ENCODE measurements at places on chromosomes 4 and X. TPM values are rescaled to one million over a fixed set of nuclear protein-coding genes. Genes with fewer than 3 reads are reported as not detected.

- H3K4me3 ChIP-seq, result peak overlapping the region; percentile 45
- no peaks in the 10 kb centered on the region for H3K36me3 ChIP-seq
- peak overlapping the region; percentile 70 for H3K27ac ChIP-seq
- peaks cover 20% of the 10 kb centered on the region for H3K4me1 ChIP-seq
- peak; percentile 48 for DNase-seq
- H3K27me3 ChIP-seq, result no peaks in the 10 kb centered on the region
Observed at GRCh38 chrX:115047181-115047580, 29.8 kb upstream of the IL13RA2 start.

DNA sequence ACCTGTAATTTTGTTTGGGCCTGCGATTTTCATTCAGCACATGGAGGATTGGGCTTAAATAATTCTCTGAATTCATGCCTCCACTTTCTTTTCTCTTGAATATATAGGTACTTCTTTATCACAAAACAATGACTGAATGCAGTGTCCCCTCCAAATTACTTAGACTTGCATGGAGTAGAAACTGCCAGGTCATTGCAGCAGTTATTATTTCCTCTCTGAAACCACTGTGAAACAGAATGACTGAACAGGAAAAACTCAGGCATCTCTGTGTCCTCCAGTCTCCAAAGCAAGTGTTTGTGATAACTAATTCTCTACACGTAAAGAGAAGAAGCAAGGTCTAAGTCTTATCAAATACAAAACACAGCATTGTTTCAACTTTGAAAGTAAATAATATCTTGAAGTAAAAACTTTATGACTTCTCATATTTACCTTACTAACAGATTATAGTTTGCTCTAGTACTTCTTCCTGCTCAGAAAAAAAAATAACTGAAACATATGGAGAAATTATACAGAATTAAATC lies 144.5 kb upstream of the DIAPH2 start:
- H3K27ac ChIP-seq, result no peak overlapping the region
- H3K36me3 ChIP-seq, result no peaks in the 10 kb centered on the region
- no peak for DNase-seq
- no peaks in the 10 kb centered on the region for H3K4me1 ChIP-seq
- no peak overlapping the region for H3K4me3 ChIP-seq
- H3K27me3 ChIP-seq, result no peaks in the 10 kb centered on the region

DNA sequence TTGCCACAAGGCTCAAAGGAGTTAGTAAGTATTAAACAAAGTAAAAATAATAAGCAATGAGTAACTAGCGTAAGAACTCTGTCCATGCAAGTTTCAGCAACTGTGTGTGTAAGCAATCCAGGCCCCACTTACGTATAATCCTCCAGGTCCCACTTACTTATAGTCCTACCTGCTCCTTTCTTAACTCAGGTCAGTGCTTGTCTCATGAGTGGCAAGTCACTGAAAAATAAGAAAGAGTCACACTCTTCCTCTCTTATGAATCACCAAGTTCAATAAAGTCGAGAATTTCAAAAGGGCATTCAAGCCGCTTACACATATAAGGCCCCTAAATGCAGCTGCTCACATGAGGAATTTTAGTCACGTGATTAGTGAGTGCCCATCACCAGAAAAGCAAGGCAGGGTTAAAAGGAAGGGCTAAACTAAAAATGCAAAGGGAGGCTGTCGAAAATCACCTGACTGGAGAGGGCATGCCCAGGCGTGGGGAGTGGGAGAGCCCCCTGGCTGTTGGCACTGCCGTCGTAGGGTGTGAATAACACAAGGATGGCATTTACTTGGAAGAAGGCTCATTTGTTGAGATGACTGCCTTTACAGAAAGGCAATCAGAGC lies 58.2 kb downstream of the ZNF827 start:
- no peak overlapping the region for H3K27ac ChIP-seq
- no peaks in the 10 kb centered on the region for H3K27me3 ChIP-seq
- DNase-seq, result no peak
- H3K4me1 ChIP-seq, result peaks cover 10% of the 10 kb centered on the region
- H3K36me3 ChIP-seq, result peaks cover 14% of the 10 kb centered on the region

- H3K4me3 ChIP-seq, result no peak overlapping the region
- H3K27ac ChIP-seq, result no peak overlapping the region
- no peak for DNase-seq
- no peaks in the 10 kb centered on the region for H3K4me1 ChIP-seq
- H3K27me3 ChIP-seq, result peaks cover 44% of the 10 kb centered on the region
Observed at GRCh38 chr4:16120720-16121119, 36.9 kb upstream of the PROM1 start.

DNA sequence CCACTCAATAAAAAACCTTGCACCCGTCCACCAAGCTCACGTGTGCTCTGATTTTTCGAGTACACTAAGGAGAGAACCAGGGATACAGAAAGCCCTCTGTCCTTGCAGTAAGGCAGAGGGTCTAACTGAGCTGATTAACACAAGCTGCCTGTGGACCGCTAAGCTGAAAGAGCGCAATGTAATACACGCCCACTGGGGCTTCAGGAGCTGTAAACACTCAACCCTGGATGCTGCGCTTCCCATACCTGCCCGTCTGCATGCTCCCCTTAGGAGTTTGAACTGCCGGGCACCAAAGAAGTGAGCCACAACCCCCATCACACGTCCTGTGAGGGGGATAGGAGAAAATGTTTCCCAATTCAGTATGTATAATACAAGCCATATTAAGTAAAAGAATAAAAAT lies 664.8 kb downstream of the PCDH18 start:
- H3K27me3 ChIP-seq, result no peaks in the 10 kb centered on the region
- no peaks in the 10 kb centered on the region for H3K36me3 ChIP-seq
- no peak for DNase-seq
- H3K27ac ChIP-seq, result no peak overlapping the region
- no peak overlapping the region for H3K4me3 ChIP-seq

DNA sequence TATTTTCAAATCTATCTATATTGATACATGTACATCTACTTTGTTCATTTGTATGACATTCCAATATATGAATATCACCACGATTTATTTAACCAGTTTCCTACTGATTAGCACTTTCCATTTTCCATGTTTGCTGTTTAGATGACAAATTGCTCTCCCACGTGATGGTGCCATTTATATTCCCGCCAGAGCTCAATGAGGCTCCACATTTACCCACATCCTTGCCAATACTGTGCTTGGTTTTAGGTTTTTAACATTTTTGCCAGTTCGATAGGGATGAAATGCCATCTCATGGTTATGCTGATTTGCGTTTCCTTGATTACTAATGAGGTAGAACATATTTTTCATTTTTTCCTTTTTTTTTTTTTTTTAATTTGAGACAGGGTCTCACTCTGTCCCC lies 86.7 kb upstream of the TRIM2 start:
- H3K4me1 ChIP-seq, result peaks cover 20% of the 10 kb centered on the region
- DNase-seq, result no peak
- no peak overlapping the region for H3K27ac ChIP-seq

DNA sequence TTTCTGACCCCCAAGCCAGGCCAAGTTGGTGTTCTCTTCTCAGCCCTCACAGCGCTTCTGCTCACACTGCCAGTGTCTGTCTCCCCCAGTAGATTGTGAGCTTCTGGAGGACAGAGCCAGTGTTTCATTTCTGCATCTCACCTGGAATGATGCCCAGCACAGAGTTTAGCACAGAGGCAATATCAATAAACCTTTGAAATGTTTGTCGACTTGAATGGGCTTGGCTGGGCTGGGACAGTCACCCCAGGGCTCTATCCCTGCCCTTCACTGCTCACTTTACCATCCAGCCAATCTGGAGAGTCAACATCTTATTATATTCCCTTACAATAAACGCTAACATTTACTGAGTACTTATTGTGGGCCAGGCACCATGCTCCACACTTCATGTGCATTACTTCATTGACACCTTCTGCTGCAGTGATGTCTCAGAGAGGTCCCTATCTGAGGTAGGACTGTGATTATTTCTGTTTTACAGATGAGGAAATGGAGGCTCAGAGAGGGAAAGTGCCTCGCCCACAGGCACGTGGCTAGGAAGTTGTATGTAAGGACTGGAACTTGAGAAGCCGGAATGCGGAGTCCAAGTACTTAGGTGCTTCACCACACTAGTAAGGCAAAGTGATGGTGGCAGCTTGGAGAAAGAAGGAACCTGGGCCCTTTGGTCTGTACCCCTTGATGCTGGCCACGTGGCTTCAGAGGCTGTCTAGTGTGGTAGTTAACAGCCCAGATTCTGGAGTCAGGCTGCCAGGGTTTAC lies 19.5 kb downstream of the EFNB1 start:
- H3K4me3 ChIP-seq, result no peak overlapping the region
- no peaks in the 10 kb centered on the region for H3K4me1 ChIP-seq
- H3K27me3 ChIP-seq, result no peaks in the 10 kb centered on the region
- no peak overlapping the region for H3K27ac ChIP-seq
- DNase-seq, result no peak

DNA sequence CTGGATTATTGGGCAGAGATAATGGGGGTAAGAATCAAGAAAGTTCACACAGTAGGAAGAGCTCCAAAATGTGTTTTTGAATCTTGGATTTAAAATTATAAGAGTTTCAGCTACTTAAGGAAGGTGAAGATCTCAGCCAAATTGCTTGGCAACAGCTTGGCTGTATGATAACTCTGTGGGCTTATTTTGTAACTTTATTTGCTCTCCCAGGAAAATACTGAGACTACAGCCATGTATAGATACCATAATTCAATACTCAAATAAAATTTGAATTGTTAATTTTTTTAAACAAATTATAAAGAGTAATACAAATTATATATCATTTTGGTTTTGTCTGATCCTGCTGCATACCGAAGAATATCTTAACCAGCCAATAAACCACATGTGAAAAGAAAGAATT lies 129.5 kb upstream of the INPP4B start:
- DNase-seq, result no peak
- no peak overlapping the region for H3K4me3 ChIP-seq
- no peak overlapping the region for H3K27ac ChIP-seq
- no peaks in the 10 kb centered on the region for H3K4me1 ChIP-seq
- no peaks in the 10 kb centered on the region for H3K36me3 ChIP-seq

The MGST2 gene
- 7.5 TPM for total RNA-seq

The PWWP3B gene
- not detected for total RNA-seq

The TLR2 gene
- not detected for total RNA-seq

The GYPB gene
- not detected for total RNA-seq

The IL13RA2 gene
- total RNA-seq, result 11.5 TPM

The HERC5 gene
- total RNA-seq, result 0.32 TPM

All from GM23248 (cell line).